ENCODE measurements at places on chromosomes 16 and 17. TPM values are rescaled to one million over a fixed set of nuclear protein-coding genes. Genes with fewer than 3 reads are reported as not detected.

DNA sequence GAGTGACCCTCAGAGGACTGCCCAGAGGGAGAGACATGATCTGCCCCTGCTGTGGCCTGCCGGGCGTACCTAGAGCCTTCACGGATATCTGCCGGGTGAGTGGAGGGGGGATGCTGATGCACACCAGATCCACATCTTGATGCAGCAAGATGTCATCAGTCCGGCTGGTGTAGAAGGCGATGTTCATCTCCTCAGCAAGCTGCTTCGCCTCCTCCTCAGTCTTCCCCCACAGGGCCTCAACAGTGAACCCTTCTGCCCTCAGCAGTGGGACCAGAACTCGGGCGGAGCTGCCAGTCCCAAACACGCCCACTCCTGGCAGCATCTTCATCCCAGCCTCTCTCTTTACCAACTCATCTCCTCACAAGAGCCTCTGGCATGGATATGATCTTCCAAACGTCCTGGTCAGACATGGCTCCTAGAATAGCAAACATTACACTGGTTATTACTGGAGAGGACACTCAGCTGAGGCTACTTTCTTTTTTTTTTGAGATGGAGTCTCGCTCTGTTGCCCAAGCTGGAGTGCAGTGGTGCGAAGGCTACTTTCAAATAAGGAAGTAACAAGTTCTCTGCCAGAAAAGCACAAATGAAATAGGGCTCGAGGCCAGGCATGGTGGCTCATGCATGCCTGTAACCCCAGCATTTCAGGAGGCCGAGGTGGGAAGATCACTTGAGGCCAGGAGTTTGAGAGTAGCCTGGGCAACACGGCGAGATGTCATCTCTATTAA lies 18.9 kb downstream of the C16orf86 start:
- no peak for DNase-seq

DNA sequence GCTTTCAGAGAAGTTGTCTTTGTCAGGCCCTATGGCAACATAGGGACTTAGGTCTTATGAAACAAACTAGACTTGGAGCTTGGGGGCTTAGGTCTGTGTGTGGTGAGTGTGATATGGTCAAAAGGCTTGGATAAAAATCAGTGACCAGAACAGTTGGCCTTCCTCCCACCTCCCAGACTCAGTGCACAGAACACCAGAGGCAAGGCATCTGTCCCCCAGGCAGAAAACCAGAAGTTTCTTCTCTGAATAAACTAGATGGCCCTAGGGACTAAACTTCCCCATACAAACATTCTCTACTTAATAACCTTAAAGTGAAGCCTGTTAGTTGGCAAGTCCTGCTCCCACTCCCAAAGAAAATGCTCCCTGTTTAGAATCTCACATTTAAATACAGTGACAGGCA lies 39.2 kb upstream of the PMFBP1 start:
- DNase-seq: no peak

- peak; percentile 90 for DNase-seq
Observed at GRCh38 chr17:1122533-1123392, 57.0 kb downstream of the ABR start.

DNA sequence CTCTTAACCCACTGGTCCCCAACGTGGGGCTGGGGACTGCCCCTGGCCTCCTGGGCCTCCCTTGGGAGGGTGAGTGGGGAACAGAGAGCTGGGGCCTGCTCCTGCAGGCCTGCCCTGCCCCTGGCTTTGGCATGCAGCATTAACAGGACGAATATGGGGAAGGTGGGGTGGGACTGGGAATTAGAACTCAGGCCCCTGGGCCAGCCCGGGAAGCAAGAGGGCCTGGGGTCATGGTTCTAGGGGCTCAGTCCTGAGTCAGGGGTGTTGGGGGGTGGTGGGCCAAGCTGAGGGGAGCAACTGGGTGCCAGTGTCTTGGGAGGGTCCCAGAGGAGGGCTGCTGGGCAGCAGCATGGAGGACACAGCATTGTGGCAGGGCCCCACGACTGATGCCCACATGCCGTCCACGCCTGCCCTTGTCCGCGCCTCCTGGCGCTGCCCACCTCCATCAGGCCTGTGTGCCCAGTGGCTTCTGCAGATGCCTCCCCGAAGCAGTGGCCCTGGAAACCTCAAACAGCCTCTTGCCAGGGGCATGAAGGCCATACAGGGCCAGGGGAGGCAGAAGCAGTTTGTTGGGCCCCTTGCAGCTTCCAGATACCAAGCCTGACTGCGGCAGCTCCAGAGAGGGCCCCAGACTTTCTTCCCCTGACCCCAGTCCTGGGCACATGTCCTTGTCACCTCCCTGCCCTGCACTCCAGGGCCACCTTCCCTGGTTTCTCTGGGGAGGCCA lies 4.8 kb downstream of the MAP2K3 start:
- DNase-seq: no peak

- DNase-seq: peak; percentile 42
Observed at GRCh38 chr16:86635176-86635876, 57.0 kb downstream of the FOXL1 start.

GRCh38 chr16:30581457-30581856 lies 4.0 kb downstream of the ZNF785 start:
- DNase-seq: no peak

DNA sequence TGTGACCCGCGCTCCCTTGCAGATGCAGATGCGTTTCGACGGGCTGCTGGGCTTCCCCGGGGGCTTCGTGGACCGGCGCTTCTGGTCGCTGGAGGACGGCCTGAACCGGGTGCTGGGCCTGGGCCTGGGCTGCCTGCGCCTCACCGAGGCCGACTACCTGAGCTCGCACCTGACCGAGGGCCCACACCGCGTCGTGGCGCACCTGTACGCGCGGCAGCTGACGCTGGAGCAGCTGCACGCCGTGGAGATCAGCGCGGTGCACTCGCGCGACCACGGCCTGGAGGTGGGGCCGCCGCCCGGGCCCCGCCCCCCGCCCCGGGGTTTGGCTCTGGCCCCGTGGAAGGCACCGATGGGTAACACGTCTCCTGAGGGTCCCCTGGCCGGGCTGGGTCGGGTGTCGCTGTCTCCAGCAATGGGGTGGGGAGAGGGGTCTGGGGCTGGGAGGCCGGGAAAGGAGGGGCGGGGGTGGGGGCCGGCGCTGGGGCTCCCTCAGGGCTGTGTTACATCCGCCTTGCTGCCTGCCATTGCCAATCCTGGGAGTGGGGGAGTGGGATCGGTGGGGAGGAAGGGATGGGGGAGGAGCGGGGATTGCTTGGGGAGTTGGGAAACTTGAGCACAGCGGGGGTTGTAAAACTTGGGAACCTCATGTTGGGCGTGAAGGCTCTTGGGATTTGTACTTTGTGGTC lies 737 bp downstream of the NUDT16L1 start:
- no peak for DNase-seq

- peak; percentile 80 for DNase-seq
Observed at GRCh38 chr17:82205720-82206508, 6.7 kb downstream of the CCDC57 start.

The MPP2 gene
- polyA plus RNA-seq: 5.4 TPM

All from heart right ventricle (tissue), 16 donors.